IMR-90 (cell line): ENCODE measurements at places on chromosomes 5 and 9. TPM values are rescaled to one million over a fixed set of nuclear protein-coding genes. Genes with fewer than 3 reads are reported as not detected.

Gene CEL
- total RNA-seq, result under 0.01 TPM in 2 replicates

GRCh38 chr5:142433526-142434321 is 108.9 kb upstream of the SPRY4 start:
- DNase-seq, result peak; percentile 47

- DNase-seq, result peak; percentile 71
Measured at GRCh38 chr5:176166427-176166826, 71.8 kb upstream of the SIMC1 start.

DNA sequence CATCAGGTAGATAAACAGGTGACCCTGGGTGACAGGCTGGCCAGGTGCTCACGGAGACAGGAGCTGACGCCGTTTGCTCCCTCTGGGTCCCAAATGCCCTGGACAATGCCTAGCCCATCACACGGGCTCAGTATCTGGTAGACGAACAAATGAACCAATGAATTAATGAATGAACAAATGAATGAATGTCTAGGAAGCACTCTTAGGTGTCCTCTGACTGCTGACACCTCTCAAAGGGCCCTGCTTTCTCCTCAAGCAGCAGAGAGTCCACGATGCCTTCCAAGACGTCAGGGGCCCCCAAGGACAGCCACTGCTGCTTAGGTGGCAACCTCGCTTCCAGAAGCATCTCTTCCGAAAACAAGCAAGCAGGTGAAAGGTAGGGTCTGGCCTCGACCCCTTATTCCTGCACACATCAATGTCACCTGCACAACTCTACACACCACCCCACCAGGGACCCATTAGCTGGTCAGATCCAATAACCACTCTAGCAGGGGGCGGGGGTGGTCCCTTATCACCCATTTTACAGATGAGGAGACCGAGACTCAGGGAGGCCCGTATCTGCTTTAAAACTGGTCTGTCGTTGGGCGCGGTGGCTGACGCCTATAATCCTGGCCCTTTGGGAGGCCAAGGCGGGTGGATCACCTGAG is 45.2 kb downstream of the VAV2 start:
- no peak for DNase-seq

DNA sequence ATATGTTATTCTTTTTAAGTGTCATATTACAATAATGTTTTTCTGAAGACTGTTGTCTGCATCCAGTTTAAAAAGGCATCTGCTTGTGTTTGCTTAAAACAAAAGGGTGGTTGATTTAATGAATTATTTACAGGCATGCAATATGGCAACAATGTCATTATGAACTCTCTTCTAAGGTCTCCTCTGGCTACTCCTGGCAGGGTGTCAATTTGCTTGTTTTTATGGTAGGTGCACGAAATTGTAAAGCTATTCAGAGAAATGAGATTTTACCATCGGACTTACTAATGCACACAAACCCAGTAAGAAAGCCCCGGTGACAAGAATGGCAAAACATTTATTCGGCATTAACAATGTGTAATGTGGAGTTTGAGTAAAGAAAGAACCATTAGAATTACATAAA is 539.8 kb upstream of the ZNF608 start:
- no peak for DNase-seq

DNA sequence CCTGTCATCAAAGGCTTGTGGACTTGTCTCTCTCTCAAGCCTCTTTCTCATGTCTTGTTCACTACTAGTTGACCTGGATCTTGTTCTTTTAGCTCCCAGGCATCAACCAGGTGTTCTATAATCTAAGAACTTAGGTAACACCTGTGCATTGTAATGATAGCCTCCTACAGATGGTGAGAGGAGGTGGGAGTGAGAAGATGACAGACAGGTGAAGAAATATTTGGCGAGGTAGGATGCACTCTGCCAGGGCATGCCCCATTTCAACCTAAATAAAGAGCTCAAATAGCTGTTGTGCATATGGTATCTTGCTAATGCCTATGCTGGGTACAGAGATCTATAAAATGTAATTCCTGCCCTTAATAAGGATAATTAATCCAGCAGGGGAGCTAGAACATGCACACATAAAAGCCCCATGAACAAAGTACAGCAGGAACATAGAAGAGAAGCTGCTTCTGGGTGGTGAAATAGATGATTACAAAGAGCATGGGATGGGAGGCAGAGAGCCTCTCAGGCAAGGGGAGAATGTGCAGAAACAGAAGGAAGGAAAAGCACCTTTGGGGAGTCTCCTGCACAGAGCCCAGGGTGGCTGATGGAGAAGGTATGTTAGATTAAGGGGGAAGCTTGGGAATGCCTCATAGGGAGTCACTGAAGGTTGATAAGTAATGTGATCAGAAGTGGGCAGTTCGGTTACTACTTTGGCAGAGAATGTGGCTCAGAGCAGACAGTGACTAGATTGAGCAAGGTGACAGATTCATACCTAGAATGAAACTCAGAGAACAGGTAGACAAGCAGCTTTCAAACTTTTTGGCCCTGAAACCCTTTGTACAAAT is 28.0 kb upstream of the PLIN2 start:
- no peak for DNase-seq

DNA sequence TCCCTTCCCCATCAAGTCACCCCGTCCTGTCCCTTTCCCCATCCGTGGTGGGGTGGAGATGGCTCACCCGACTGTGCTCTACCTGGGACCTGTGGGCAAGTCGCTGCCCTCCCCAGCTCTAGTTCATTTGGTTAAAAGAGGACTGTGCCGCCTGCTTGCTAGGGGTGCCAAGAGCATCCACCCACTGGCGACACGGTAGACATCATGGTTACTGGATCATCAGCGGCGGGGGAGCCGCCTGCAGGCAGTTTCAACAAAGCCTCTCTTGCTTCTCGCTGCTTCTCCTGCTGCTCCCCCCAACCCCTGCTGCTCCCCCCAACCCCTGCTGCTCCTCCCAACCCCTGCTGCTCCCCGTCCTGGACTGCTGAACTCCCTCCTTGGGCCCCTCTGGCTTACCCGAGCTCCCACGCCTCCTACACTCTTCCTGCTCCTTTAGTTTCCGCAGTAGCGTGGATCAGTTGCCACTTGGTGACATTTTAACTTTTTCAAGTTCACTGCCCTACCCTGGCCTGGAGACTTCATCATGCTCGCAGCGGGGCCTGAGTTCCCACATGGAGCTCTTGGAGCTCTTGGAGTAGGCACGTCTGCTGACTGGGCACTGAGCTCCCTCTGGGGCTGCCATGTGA is 22.0 kb upstream of the SCGB3A1 start:
- DNase-seq, result no peak

- DNase-seq, result no peak
Measured at GRCh38 chr9:2299843-2300205, 284.7 kb downstream of the SMARCA2 start.

- DNase-seq, result peak; percentile 69
Measured at GRCh38 chr5:128572051-128572929, 34.2 kb upstream of the FBN2 start.
